ENCODE measurements at places on chromosomes 6 and 20.

GRCh38 chr6:146865756-146866379 lies 267.1 kb downstream of the ADGB start:
- DNase-seq: no peak

- no peak for DNase-seq
Measured at GRCh38 chr6:21438237-21438985, 155.1 kb upstream of the SOX4 start.

DNA sequence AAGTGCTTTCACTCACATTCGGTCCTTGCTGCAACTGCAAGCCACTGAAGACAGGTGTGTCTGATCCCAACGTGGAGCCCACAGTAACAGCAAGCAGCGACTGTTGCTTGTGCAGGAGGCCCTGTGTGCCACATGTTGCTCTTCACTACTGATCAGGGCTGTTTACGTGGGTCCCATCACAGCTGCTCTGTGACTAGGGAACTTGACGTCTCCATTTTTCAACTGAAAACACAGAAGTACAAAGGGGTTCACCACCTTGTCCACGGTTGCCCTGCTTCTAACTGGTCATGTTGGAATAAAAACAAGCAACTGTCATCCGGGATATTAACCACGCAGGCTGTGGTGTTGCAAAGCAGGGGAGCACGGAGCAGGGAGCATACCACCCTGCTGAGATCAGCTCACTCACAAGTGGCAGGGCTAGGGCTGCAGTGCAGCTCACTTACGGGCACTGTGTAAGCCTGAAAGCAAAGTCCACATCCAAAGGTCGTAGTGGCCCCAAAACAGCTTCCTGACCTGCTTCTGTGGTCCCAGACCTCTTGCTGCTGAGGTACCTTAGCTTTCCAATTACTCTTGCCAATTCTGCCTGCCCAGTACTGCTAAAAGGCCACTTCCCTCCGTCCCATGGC lies 105.8 kb upstream of the DUSP22 start:
- no peak for DNase-seq

DNA sequence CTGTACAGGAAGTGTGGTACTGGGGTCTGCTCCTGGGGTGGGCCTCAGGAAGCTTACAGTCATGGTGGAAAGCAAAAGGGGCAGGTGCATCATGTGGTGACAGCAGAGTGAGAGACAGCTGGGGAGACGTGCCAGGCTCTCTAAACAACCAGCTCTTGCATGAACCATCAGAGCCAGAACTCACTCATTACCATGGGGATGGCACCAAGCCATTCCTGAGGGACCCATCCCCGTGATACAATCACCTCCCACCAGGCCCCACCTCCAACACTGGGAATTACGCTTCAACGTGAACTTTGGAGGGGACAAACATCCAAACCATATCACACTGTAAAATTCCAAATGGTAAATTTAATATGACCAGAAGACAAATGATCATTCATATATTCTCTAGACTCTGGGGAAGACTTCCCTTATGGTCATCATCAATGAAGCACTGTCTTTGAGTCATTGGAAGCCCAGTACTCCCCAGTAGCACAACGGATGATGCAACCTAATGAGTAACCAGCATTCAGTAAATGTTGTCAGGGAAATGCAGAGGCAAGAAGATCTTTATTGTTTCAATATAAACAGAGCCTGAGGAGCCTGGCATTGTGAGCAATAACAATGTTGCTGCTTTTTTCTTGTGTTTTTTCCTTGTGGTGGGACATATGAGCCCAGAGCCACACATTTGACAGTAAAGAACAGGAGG lies 48.2 kb upstream of the RALY start:
- DNase-seq: no peak

GRCh38 chr6:170388113-170388512 lies 81.6 kb downstream of the FAM120B start:
- DNase-seq: no peak

GRCh38 chr6:134730013-134730412 lies 219.9 kb downstream of the ALDH8A1 start:
- DNase-seq: no peak

DNA sequence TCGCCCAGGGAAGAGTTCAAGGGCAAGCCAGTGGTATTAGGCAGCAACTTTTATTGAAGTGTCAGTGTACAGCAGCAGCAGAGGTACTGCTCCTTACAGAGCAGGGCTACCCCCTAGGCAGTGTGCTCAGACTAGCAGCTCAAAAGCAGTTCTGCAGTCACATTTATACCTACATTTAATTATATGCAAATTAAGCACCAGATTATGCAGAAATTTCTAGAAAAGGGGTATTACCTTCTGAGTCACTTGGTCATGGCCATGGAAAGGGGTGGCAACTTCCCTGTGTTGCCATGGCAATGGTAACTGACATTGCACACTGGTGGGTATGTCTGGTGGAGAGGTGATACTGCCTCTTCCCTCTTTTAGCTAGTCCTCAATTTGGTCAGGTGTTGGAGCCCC lies 2.1 kb upstream of the ZKSCAN4 start:
- no peak for DNase-seq

DNA sequence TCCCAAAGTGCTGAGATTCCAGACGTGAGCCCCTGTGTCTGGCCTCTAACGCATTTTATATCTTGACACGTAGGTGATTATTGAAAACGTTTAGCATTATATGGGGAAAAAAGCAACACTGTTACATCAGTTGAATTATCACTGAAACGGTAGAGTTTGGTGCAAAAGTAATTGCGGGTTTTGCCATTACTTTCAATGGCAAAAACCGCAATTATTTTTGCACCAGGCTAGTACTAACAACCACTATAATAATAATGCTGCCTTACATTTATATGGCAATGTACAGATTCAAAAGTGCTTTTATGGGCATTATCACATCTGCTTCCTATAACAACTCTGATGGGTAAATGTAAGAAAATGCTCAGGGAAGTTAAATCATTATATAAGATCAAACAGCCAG lies 57.3 kb downstream of the OPRM1 start:
- no peak for DNase-seq

- no peak for DNase-seq
Measured at GRCh38 chr6:45923831-45924391, 91.7 kb downstream of the CLIC5 start.

- DNase-seq: no peak
Measured at GRCh38 chr20:61562897-61563504, 310.9 kb downstream of the CDH4 start.

- DNase-seq: no peak
Measured at GRCh38 chr6:53043581-53043980, 21.6 kb upstream of the FBXO9 start.

Data from effector CD8-positive, alpha-beta T cell (primary cell).